HL-60 (cell line): ENCODE measurements at places on chromosomes 5 and 9.
A peak's percentile ranks its signal among the peaks of the same experiment; 100 is the strongest.

DNA sequence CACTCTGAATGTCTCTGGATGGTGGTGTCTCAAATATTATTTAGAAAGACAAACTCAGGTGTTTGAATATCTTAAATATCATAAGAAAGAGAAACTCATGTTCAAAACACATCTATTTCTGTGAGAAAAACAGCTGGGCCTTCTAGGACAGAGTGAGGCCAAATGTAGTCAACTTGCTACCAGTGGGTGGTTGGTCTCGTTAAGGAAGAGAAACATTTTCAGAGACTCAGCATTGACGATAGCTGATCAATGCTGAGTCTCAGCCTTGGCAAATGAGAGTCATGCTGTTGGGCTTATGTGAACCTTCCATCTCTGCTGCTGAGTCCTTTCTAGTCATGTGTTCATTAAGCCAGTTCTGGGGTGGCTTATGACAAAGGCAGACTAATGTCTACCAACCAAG lies 418.0 kb downstream of the CETN3 start:
- DNase-seq, result no peak

- DNase-seq, result no peak
Observed at GRCh38 chr5:62182802-62183201, 123.2 kb upstream of the KIF2A start.

- peak; percentile 19 for DNase-seq
Observed at GRCh38 chr9:93451849-93452709, 594 bp downstream of the FAM120A start.

DNA sequence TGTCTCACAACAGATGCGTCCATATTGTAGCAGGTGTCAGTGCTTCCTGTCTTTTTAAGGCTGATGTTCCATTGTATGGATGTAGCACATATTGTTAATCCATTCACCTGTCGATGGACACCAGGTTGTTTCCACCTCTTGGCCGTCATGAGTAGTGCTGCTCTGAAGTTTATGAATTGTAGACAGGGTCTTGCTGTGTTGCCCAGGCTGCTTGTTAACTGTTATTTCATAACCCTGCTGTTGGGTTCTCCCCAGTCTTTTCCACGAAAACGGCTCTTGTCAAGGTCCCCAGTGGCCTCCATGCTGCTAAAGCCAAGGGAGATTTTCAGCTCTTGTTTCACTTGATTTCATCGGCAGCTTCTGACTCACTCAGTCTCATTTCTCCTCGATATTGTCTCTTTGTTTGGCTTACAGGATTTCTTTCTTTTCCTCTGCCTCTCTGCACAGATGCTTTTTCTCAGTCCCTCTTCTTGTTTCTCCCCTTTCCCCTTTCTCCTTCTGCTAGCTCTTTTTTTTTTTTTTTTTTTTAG lies 12.1 kb upstream of the PSD2 start:
- no peak for DNase-seq
